ENCODE measurements at places on chromosomes 6 and 20.

DNA sequence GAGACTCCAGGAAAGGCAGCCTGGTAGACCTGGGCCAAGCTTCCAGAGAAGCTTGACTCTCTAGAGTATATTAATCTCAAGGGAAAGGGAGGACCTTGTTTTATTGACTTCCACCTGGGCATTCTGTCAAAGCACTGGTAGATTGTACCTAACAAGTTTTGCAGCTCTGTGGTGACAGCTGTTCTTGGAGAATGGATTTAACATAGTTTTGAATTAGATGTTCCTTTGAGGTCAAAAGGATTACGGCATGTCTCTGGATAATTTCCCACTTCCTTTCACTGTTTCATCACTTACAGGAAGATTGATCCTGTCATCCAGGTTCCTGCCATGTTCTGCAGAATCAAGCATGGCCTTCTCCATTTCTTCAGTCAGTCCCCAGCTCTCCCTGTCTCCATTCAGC, 246.0 kb downstream of the PHACTR1 start:
- DNase-seq, result no peak

DNA sequence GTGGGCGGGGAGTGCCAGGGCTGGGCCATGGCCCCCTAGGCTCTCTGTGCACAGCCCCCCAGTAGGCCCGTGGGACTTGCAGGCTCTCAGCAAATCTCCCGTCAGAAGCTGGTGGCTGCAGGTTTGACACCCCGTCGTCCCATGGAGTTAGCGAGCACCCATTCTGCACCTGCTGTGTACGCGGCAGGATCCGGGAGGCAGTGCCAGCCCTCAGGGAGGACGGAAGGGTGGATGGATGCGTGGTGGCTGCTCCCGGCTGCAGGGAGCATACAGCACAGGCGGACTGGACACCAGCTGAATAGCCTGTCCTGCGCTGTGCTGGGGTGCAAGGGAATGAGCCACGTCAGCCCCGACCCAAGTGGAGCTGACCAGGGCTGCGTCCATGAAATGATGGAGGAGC, 32.4 kb upstream of the CHRNA4 start:
- no peak for DNase-seq

DNA sequence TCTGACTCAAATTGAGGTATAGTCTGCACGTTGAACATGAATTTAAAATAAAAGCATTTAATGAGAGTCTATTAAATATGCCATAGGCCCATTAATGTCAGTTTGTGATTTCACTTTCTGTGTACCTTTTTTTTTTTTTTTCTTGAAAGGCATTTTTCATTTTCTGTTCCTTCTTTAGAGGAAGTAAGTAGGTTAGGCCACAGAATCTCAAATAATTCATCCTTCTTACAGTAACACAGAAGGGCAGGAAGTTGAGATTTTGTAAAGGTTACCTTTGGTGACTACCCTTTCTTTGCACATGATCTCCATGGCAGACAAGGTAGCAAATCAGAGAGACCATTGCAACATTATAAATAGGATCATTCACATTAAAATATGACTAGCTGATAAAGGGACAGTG, 9.6 kb downstream of the L3MBTL3 start:
- DNase-seq, result no peak

GRCh38 chr20:25239387-25240370, 8.2 kb upstream of the PYGB start:
- DNase-seq, result no peak

GRCh38 chr6:90219209-90219985, 77.2 kb downstream of the BACH2 start:
- no peak for DNase-seq

- DNase-seq, result no peak
Observed at GRCh38 chr6:41640426-41640825, 2.2 kb downstream of the MDFI start.

GRCh38 chr6:106381223-106381622, 20.7 kb downstream of the CRYBG1 start:
- no peak for DNase-seq

DNA sequence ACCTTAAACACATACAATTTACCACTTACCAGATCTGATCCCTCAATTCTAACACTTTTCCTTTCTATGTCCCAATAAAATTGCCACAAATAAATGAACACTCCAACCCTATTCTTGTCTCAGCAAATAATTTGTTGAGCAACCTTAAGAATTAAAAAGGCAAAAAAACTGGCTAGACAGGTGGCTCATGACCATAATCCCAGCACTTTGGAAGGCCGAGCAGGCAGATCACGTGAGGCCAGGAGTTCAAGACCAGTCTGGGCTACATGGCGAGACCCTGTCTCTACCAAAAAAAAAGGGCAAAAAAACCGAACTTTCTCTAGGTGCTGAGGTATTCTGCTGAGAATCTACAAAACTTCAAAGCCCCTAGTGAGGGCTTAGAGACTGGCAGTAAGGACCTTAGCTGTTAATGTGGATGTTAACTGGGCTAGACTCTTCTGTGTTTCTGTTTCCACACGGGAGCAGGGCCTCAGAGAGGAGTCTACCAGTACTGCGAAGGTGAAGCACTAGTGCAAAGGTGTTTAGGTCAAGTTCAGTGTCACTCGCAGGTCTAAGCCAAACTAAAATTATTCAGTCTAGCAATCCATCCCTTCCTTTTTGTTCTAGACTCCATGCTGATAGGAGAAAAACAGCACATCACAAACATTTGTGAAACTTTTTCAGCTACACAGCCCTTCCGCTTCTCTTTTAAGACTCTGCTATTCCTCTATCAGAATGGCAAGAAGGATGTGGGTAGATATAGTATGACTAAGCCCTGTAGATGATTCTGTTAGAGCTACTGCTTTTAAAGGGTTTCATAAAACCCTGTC, 2.6 kb downstream of the FASTKD5 start:
- DNase-seq, result peak; percentile 72

Measured in hematopoietic multipotent progenitor cell treated with erythropoietin and hydrocortisone succinate and interleukin-3 and kit ligand, for 6 days (in vitro differentiated cells).